ENCODE measurements at places on chromosomes 2 and 18.

DNA sequence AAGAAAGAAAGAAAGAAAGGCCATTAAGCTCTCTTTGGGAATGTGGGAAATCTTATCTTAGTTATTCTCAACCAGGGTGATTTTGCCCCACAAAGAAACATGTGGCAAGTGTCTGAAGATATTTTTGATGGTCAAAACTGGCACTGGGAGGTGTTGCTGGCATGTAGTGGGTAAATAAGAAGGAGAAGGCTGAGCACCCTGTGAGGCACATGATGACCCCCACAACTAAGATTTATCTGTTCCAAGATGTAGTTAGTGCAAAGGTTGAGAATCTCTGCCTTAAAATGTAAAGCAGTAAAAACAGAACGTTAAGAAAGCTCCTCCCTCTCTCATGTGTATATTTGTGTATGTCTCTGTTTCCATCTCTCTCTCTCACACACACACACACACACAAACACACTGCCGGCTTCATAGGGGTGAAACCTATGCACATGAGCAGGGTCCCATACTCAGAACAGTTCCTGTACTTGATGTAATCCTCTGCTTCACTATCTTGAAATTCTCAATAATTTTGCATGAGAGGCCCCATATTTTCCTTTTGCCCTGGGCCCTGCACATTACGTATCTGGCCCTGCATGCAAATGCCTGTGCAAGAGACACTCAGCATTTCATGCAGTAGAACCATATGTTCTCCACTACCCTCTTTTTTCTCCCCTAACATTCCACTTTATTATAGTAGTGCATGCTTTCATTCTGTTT lies 94.3 kb downstream of the MREG start:
- DNase-seq: no peak

GRCh38 chr18:48073211-48073930 lies 142.9 kb upstream of the SMAD2 start:
- DNase-seq: no peak

- DNase-seq: no peak
Observed at GRCh38 chr2:3282056-3282998, 95.3 kb downstream of the EIPR1 start.

DNA sequence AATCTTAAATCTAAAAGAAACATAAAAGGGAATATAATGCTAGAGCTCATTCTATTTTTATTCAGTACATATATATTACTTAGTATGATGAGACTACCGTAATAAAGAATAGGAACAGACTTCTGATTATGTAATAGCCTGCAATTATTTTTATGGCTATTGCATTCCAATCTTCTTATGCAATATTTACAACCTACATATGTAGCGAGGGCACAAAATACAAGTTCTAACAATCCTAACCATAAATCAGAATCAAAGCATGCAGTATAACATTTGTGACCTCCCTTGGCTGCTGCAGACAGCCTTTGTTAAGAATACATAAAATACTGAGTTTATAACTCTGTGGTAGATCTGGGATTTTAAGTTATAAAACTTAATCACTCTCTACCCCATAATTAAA lies 177.6 kb downstream of the BABAM2 start:
- DNase-seq: no peak

All from substantia nigra (tissue), 51 donors.